ENCODE measurements at places on chromosomes 3 and 15.

- DNase-seq, result no peak
These were observed 8.0 kb downstream of the ESYT3 start for GRCh38 chr3:138442433-138442832.

GRCh38 chr3:126349611-126350501 is 7.4 kb downstream of the KLF15 start:
- DNase-seq, result no peak

DNA sequence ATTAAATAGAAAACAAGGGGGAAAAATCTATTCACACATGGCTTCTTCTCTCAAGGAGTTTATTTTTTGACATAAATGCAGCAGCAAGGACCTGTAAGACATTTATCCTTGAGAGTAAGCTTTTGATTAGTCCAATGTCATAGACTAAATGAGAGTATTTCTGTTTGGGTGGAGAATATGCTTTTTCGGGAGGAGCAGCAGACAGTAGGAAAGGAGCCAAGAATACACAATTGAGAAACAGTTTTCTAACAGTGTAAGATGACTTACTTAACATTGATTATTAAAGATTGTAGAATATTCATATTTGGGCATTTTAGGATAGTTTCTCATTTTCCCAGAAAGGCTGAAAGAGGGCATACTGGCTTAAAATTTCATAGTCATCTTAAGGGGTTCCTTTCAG is 65.9 kb upstream of the PAQR5 start:
- DNase-seq, result no peak

- DNase-seq, result peak; percentile 85
These were observed at the start of gene RNU6-1 for GRCh38 chr15:67839929-67840748. Gene RNU6-1 (minus strand): TSS chr15:67840045.

DNA sequence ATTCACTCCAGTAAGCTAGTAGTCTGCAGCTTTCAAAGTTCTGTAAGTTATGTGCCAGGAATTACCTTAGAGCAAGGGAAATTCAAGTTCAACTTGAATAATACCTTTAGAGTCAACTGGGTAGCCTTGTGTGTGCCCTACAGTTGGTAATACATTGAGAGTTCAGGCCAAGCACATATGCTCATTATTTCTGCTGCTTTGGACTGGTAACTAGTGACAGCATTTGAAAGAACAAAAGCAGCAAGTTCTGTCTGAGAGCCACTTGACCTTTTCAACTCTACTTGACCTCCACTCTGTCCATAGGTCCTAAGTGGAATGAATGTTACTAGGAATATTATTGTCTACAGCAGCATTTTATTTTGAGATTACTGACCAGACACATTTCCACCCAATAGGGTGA is 723.5 kb downstream of the NLGN1 start:
- no peak for DNase-seq

GRCh38 chr3:183489455-183490210 is 61.2 kb upstream of the MCF2L2 start:
- DNase-seq, result peak; percentile 73

GRCh38 chr3:55718521-55718921 is 231.4 kb upstream of the WNT5A start:
- no peak for DNase-seq

DNA sequence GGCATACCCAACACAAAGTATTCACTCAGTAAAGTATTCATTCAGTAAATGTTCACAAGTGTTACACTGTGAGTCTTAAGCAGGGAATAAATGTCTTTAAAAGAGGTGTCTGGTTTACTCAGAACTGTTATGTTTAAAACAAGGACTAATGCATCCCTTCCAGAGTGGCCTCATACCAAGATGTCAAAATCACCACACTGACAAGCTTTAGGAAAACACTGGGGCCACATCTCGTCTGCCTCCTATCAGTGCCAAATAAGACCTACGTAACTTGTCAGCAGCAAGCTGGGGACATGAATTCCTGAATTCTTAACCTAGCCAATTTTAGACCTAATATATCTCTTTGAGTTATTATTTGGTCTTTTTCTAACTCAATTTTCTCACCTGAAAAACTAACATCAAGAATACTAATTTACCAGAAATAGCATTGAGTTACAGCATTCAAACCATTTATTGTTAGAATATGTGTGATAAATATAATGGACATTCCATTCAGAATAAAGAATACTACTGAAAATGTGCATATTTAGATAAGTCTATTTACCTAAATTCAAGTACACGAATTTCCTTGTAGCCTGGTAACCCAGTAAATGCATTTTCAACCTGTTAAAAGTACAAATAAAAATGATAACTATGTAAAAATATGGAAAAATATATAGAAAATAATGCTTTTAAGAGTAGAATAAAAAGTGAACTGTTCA is 51.3 kb downstream of the IMPG2 start:
- DNase-seq, result no peak

DNA sequence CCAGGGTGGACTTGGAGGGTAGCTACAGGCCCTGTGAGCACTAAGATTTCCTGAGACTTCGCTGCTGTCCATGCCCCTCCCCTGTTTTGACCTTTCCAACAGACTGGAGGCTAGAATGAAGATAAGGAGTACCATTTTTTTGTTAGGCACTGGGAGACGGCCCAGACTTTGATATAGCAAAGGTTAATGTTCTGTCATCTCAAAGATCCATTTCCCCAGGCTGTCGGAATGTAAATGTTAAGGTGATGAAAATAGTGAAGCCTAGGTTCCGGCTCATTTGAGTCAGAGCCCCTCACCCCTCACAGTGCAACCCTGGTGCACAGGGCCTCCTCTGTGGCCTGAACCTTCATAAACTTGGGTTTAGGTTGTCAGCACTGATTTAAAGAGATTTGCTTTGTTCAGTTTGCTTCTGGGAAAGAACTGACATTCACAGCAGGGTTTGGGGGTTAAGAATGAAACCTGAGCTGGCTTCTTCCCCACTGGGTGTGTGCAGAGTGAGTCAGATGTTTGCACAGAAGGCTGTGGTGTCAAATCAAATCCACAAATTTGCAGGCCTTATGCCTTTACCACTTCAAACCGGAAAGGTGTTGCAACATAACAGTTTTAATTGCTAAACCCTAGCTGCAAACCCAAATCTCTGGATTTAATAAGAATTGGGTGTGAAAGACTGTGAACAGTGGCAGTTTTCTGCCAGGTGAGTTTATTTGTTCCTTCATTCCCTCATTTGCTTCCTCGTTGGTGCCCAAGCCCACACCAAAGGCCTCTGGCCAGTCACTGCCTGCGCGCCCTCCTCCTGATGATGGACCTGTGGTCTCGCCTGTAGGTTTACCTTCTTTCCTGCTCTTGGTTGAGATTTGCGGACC is 20.6 kb upstream of the KCTD6 start:
- DNase-seq, result peak; percentile 98

GRCh38 chr15:73318463-73319351 is 50.1 kb downstream of the HCN4 start:
- no peak for DNase-seq

GRCh38 chr3:138186803-138187295 is 252 bp upstream of the ARMC8 start:
- DNase-seq, result peak; percentile 92

GRCh38 chr3:168714609-168715240 is 619.0 kb upstream of the GOLIM4 start:
- DNase-seq, result no peak

DNA sequence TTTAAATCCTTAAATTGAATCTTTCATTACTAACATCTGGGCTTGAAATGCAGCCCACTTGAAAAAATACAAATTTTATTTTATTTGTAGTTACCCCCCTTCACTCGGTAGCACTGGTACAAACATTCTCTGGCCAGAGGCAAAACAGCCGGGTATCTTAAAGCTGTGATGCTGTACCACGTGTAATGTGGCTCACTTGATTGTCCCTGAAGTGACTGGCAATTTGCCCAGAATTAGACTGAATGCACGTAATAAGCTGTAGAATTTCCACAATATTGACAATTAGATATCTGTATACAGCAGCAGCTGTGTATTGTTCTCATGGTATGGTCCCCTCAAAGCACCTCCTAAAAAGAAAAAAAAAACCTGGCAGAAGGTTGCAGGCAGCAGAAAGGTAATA is 192.8 kb upstream of the TBC1D5 start:
- no peak for DNase-seq

- peak; percentile 12 for DNase-seq
These were observed 473.1 kb upstream of the UBE2E2 start for GRCh38 chr3:22729981-22730380.

GRCh38 chr15:101070502-101071273 is 151.5 kb downstream of the LRRK1 start:
- no peak for DNase-seq

All from T47D (cell line).